Sciatic nerve (tissue), 2 donors: ENCODE measurements at places on chromosomes 5 and 9. TPM values are rescaled to one million over a fixed set of nuclear protein-coding genes. Genes with fewer than 3 reads are reported as not detected.

GRCh38 chr5:111310711-111311620, 86.8 kb downstream of the CAMK4 start:
- no peak for DNase-seq

DNA sequence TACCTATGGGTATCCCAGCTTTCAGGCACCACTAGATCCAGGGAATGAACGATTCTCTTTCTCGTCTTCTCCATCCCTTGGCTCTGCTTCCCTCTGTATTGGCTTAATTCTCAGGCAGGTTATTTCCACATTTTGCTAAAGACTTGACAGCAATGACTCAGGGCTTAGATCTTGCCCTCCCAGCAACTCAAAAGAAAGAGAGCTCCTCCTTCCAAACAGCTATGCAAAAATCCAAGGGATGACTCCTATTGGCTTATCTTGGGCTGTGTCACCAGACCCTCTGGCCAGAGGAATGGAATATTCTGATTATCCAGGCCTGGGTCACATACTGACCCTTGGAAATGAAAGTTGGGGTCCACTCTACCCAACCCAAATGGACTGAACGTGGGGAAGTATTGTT, 270.2 kb downstream of the NTRK2 start:
- DNase-seq = no peak

DNA sequence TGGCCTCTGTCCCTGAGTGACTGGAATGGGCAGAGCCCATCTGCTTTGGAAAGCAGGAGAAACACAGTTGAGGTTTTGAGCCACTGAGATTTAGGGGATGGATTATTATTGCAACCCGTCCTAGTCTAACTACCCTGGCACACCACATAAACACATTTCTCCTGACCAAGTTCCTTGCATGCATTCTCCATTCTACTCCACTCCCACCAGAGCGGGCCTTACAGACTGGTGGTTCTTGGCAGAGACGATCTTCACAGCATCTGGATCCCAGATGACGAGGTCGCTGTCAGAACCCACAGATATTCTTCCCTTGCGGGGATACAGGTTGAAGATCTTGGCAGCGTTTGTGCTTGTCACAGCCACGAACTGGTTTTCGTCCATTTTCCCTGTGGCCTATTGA, 111.0 kb downstream of the DPYSL3 start:
- no peak for DNase-seq

Gene TSSK1B
- total RNA-seq = 0.36 TPM
